ENCODE measurements at places on chromosomes 3 and 15.

- no peak for DNase-seq
Observed at GRCh38 chr3:44954962-44955361, 21.0 kb downstream of the ZDHHC3 start.

- no peak for DNase-seq
Observed at GRCh38 chr15:65426216-65426853, 3.6 kb upstream of the IGDCC4 start.

GRCh38 chr15:35680951-35681350 lies 135.0 kb upstream of the DPH6 start:
- no peak for DNase-seq

GRCh38 chr3:129119365-129120100 lies 2.1 kb downstream of the RAB43 start:
- no peak for DNase-seq

- DNase-seq = no peak
Observed at GRCh38 chr3:64651741-64652241, 36.0 kb downstream of the ADAMTS9 start.

DNA sequence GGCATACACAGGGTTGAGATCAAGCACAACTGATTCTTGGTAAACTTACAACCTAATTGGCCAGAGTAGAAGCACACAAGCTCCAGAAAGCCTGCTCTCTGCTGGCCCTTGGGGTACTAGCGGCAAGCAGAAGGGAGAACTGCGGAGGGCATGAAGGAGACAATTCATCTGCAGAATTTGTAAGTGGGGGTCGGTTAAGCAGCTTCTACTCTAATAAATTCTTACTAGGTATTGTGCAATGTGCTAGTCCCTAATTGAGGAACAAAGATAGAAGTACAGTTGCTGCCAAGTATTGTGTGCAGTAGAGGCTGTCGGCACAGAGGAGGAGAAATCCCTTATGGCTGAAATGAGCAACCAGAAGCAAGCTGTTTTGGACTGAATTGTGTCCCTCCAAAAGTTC lies 91.2 kb upstream of the VEPH1 start:
- no peak for DNase-seq

DNA sequence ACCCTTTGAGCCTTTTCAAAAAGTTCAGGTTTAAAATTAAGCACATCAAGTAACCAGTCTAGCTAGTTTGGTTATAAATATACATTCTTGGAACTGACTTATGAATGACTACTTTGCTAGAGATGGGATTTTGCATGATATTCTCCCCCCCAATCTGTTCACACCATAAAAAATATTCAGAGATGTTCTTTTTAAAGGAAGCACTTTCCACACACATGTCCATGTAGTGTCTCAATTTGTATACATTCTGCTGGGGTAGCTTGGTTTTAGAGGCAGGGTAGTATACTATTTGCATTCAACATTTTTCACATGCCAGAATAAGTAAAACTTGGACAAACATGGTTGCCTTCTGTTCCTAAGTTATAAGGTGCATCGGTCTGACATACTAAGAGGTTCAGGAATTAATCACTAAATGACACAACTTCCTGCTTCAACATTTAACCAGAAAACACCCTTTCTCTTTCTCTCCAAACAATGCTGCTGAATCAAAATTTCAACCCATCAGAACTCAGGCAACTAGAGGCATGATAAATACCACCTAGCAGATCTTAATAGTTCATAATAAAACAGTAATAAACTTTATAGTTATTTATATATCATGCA lies 57.0 kb downstream of the SUMF1 start:
- no peak for DNase-seq

- peak; percentile 16 for DNase-seq
Observed at GRCh38 chr3:169026543-169027182, 636.8 kb downstream of the MECOM start.

Measured in T47D (cell line).